Daoy (cell line): ENCODE measurements at places on chromosomes 1 and 21. TPM values are rescaled to one million over a fixed set of nuclear protein-coding genes. Genes with fewer than 3 reads are reported as not detected.

DNA sequence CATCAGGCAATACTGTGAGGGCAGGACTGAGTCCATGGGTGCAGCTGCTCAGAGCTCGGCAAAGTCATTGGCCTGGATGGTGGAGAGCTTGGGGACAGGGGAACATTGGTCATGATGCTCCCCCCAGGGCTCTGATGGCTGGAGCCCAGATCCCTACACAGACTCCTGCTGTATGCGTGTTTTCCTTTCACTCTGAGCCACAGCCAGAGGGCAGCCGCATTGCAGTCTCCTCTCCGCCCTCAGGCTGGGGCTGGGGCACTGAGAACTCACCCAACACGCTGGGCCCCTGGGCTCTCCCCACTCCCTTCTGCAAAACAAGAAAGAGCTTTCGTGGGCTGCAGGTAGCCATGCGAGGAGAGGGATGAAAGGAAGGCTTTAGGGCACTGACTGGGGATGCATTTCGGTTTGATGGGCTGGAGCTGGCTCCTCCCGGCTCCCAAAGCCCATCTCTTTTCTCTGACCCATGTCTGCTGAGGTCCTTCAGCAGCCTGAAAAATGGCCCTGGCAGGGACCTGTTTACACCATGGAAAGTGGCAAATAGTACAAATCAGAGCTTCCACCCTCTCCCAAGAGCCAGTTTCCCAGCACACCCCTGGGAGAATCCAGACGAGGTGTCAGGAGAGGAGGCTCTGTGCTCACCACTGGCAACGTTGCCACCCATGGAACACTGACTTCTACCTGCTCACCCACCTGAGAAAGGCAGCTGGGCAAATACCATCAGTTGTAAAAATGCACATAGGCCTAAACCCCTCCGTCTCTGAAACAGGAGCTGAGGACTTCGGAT is 43.8 kb downstream of the CAPN2 start:
- no peak for DNase-seq

DNA sequence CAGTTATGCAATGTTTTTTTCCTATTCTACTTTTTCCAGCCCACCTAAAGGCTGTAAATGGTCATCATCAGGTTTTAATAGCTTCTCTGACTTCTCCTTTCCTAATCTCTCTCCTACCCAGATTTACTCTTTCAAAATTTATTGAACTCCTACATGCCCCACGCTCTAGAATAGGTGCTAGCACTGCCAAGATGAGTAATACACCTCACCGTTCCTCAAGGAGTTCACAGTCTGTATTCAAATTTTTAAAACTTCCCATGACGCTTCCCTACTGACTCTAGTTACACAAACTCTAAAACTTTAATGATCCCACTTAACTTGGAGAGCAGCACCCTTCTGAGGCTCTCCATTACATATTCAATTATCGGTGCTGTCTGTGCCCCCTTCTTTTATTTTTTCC is 51.6 kb downstream of the ALG14 start:
- DNase-seq, result peak; percentile 46

Gene OR2L5
- not detected in 2 replicates for total RNA-seq

Gene ACOT11
- 1.3 and 1.4 TPM in 2 replicates for total RNA-seq

DNA sequence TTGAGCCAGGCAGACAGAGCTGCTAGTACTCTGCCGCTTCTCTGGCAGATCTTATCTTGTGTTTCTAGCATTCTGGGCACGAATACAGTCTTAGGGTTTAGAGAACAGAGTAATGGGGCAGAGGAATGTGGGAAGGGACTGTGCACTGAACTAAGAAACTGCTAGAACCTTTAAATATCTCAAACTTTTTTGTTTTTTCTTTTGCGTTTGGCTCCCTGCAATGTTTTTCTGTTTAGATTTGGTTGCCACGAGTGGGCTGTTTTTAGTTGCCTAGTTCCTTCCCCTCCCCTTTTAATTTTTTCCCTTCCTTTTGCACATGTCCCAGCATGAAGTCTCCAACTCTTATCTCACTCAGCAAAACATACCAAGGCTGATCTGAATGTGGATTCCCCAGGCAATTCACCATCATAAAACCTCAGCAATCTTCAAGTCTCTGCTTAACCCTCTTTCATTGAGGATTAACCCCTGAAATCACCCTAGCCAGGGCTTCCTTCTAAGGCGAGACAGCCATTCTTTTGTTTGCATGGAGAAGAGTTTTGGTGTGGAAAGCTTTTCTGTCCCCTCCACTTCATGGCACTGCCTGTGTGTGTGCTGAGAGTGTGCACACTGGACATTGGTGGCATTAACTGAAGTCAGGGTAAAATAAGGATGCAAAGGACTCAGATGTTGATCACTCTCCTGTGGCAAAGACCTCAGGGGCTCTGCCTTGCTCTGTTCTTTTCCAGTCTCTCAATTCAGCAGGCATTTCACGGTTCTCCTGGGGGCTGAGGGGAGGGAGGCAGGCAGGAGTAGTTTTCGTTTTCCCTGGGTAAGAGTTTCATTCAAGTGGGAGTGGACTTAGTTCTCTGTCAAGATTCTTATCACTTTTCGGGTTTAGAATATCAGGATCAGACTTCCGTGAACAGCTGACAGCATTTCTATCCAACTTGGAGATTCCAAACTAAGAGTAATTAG is 2.8 kb upstream of the ATF3 start:
- no peak for DNase-seq

DNA sequence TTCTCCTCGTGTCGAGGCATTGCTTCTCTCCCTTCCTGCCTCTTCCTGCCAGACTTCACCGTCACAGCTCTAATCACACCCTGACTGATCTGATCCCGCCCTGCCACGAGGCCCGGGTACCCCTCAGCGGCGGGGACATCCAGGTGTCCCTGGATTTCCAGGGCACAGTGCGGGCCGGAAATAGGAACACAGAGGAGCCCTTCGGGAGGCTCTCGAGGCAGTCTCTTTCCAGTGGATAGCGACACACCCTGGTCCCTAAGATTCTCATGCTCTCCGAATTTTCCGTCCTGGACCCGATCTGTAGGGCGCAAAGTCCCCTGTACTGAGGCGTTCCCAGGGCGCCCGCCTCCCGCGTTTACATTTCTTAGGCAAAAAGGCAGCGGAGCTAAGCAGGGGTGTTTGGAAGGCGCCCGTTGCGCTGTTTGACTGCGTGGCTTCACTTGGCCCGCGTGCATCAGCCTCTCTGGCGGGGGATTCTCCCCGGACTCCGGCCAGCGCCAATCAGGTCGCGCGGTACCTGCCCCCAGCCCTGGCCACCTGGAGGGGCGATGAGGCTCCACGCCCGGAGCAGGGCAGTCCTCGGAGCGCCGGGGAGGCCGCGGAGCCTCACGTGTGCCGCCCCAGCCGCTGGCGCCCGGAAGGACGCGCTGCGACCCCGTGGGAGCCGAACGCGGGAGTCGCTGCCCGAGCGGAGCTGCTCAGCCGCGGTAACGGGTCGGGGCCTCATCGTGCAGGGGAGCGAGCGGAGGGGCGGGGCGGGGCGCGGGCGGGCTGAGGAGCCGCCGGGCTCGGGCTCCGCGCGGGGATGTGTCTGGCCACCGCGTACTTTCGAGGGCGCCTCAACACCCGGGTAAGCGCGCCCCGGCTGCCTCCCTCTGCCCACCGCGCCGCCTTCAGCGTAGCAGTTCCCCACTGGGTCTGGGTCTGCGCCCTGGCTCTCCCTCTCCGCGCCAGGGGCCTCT is at the start of gene FAM163A:
Gene FAM163A, plus strand, starts transcription at position 575 of the 962 bp plus-strand sequence. CDS start 69,807 bp downstream, outside the sequence.
- peak; percentile 27 for DNase-seq

DNA sequence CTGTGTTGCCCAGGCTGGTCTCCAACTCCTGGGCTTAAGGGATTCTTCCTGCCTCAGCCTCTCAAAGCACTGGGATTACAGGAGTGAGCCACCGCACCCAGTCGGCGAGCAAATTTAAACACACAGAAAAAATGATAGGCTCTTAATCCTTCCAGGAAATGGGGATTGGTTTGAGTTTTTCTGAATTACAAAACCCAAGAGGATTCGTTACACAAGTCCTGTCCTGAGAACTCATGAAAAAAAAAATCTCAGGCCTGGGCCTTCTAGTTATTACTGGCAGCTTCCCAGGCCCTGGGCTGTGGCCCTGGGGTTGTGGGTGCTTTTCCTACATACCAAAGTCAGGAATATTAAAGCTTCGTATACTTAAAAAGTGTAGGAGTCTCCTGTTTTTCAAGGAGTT is 6.3 kb upstream of the IFNGR2 start:
- DNase-seq, result peak; percentile 69

GRCh38 chr1:9200441-9200840 is 34.1 kb upstream of the H6PD start:
- DNase-seq, result peak; percentile 54

DNA sequence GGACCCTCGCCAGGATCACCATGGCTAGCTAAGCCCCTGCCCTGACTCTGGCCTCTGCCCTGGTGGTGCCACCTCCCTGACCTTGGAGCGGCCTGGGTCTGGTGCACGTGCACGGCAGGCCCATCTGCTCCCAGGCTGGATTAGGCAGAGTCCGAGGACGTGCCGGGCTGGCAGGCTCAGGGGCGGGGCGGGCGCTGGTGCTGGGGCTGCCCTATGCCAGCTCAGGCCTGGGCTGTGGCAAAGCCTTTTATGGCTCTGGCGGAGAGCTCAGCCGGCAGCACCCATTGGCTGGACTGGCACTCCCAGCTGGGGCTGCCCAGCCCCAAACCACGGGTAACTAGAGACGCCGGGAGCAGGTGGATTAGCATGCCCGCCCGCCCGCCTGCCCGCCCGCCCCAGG is 17.1 kb upstream of the EDN2 start:
- DNase-seq, result no peak

Gene PTPN7
- 1.3 and 1.5 TPM in 2 replicates for total RNA-seq

- DNase-seq, result peak; percentile 7
Observed at GRCh38 chr1:187310038-187310631, 481.4 kb downstream of the PLA2G4A start.

GRCh38 chr1:206674745-206675175 is 9.9 kb upstream of the MAPKAPK2 start:
- peak; percentile 96 for DNase-seq

DNA sequence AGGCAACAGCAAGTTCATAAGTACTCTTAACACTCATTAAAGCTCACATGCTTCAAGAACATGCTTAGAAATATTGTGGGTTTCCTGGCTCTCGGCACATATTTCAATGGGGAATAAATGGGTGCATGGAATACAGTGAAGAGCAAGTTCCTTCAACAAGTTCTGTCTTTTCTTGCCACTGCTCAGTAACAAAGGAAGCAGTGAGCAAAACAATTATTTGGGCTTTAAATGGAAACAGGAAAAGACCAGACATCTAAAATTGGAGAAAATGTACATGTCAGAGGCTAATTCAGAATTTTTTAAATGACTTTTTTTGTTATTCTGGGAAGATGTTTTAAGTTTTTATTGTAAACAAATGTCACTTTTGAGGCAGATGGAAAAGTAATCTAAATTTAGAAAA is 478.7 kb downstream of the SETD4 start:
- no peak for DNase-seq

- DNase-seq, result no peak
Observed at GRCh38 chr1:244052728-244053312, 1.7 kb downstream of the ZBTB18 start.
